ENCODE measurements at places on chromosomes 12 and 14.

GRCh38 chr14:95302667-95303506 lies 16.8 kb downstream of the CLMN start:
- no peak for DNase-seq

DNA sequence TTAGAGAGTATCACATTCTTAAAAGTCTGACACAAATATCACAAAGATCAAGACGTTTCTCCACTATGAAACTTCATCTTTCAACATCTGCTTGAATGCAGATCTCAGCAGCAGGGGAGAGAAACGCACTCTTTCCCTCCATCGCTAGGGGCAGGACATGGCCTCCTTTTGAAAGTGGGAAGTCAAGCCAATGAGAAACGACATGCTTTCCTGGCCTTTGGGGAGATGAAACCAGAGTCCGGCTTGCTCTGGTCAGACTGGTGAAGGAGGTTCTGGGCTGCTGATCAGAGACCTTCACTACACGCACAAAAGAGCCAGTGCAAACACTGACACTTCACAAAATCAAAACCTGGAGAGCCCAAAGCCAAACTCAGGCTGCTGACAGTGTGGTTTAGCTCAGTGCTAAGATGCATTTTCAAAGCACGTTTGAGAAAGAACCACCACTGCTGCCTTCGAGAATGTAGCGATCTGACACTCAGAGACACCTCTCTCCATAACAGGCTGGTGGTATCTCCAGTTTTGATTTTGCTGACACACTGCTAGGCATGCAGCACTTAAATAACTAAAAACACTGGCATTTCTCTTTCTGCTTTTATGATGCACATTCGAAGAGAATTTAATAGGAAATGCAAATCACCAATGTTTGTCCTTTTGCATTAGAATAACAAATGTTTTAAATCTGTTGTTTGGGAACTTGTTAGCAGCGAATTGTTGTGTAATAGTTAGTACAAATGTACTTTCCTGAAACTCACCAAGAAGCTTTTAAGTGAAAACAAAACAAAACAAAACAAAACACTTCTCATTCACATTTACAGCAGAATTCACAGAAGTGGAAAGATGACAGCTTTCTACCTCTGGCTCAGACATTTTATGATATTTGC lies 93.9 kb upstream of the OVCH1 start:
- DNase-seq = peak; percentile 62

GRCh38 chr14:26935733-26936132 lies 337.9 kb upstream of the NOVA1 start:
- DNase-seq = no peak

DNA sequence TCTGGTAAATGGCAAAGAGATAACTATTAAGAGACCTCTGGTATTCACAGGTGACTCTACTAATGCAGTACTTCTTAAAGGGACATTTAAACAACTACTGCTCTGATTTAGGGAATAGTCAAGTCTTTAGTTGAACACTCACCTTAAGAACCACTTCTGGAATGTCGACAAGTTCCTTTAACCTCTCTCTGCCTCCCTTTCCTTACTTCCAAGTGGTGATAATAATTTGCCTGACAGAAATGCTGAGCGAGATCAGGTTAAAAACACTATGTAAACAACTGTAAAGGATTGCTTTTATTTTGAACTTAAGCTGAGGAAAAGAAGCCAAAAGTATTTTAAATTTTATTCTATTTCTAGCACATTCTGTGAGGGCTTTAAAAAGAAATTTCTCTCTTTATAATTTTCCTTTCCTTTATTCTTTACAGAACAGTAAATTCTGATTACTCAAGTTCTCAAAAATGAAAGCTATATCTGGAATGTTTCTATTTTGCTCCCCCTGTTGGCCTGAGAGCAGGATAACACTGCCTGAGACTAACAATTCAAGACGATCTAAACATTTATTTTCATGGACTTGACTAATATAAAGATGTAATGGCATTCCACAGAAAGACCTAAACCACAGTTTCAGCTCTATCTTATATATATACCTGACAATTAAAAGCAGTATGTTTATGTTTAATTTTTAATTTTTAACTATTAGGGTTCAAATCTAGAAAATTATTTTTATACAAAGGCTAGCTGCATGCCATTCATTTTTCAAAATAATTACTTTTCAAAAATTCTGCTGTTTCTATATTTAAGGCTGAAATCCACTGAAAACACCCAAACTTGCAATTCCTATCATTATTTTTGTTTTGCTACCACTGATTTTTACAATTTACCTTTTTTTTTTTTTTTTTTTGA lies 29.2 kb downstream of the ZCCHC8 start:
- peak; percentile 90 for DNase-seq

- DNase-seq = no peak
Observed at GRCh38 chr12:132529906-132530305, 40.0 kb downstream of the FBRSL1 start.

DNA sequence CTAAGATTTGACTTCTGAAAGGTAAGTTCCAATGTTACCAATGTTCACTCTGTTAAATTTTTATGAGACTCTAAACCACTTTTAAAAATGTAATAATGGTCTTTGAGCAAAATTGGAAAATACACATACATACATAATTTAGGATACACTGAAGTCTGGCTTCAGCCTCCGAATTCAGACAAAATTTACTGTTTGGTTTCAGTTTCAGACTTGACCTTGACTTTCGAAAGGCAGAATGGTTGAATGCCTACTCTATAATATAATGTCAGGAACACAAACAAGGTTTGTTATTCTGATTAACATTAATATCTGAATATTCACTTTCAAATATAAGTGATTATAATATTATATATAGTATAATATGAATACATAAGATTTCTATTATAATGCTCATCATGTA lies 74.1 kb upstream of the KRAS start:
- no peak for DNase-seq

DNA sequence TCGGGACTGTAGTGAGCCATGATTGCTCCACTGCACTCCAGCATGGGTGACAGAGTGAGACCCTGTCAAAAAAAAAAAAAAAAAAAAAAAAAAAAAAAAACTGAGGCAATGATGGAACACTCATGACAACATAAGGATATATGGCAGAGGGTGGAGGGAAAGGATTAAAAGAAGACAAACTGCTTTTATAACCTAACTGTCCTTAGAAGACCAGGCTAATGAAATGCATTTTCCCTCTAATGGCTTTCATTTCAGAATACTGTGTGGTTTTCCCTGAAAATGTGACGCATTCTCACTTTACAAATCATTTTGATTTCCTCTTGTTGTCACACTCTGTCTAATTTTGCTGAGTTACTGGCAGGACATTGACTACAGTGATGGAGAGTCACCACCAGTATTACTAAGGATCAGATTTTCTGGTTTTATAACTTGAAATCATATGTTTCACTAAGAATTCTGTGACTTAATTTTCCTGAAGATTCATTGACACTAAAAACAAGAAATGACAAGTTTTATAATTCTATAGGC lies 137.6 kb upstream of the SSTR1 start:
- no peak for DNase-seq

- DNase-seq = peak; percentile 20
Observed at GRCh38 chr12:6273541-6274230, 36.8 kb upstream of the PLEKHG6 start.

GRCh38 chr12:21819678-21820077 lies 45.2 kb upstream of the KCNJ8 start:
- no peak for DNase-seq

DNA sequence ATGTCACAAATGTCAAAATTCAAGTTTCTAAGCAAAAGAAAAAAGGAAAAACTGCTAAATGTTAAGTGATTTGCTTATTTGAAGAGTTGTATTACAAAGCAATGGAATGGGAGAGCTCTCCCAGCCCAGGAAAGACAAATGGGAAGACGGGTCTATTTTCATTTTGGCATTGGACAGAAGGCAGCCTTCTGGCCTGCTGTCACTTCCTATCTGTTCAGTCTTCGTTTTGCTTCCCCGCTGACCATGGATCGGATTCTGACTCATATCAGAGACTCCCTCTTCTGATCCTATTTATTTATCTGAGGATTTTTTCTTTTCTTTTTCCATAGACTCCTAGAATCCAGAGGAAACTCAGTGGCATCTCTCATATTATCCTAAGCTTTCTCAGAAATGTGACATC lies 634.9 kb downstream of the DIO2 start:
- peak; percentile 30 for DNase-seq

Measured in fibroblast of the aortic adventitia (primary cell).